ENCODE measurements at places on chromosomes 16 and 17.

DNA sequence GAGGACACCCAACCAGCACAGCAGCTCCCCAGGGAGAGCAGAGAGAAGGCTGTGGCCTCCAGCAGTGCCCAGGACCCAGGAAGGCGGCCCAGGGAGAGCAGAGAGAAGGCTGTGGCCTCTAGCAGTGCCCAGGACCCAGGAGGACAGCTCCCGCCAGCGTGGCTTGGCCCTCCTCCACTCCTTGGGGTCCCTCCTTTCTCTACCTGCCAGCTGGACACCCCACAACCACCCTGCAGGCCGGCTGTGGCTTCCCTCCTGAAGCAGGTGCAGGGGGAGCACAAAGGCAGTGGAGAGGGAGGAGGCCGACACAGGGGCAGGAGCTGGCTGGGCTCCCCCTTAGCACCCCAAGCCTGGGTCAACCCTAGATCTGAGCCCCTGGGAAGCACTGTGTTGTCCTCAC, 54.1 kb upstream of the FASN start:
- no peak for ATAC-seq

- no peak for ATAC-seq
Measured at GRCh38 chr16:85457366-85457765, 155.8 kb upstream of the GSE1 start.

DNA sequence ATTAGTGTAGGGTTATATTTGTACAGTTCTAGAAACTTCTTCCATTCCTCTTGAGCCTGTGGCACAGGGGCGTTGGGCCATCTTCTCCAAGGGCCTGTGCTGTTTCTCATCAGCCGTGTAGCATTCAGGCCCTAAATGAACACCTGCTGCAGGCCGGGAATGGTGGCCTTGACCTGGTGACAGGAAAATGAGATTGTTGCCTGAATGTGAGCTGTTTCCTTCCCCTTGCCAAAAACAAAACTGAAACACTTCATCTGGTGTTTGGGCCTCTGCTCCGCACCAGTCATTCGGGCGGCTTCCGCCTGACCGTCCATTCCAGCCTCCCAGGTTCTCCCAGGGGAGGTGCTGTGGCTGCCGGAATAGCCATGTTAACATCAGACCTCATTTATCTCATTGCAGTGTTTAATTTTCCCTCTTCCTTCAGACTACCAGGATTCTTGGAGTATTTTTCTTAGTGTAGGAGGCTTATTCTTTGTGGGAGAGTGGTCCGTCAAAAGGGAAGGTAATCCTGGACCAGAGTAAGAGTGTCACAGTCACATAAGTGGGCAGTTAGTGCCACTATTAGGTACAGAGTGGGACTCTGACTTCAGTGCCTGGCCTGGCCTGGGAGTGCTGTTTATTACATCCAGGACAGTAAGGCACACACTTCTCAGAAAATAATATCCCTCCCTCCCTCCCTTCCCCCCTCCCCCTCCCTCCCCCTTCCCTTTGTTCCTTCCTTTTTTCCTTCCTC, 61.9 kb downstream of the WWP2 start:
- no peak for ATAC-seq

DNA sequence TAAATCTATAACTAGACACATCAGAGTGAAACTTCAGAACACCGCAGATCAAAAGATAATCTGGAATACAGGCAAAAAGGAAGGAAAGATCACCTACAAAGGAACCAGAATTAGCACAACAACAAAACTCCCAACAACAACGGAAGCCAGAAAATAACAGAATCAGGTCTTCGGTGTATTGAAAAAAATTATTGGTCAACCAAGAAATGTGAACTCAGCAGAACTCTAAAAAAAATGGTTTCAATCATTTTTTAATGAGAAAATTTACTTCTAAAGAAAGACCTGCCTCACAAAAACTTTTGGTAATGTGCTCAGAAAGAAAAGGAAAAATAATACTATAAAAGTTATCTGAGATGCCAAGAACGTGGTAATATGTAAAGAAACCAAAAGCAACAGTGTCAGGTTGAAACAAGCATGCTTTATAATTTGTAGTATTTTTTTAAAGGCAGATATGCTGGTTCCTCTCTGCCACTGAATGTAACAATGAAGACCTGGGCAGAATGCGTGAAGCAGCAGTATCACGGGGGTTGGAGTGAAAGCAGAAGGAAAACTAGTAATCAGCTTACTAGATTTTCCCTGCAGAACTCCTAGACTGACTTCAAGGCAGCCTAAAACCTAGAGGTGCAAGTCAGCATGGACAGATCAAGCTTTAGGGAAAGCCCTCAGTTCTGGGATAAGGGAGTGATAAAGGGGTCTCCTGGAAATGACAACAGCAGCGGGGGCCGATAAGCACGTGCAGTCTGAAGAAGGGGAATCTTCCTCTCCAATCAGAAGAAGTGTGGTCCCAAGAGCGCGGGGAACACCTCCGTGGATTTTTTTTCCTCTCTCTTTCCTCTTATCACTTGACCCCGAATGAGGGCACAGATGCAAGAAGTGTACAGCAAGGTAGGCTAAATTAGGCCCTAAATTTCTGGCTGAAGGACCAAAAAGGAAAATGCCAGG, 80.9 kb upstream of the TEKT1 start:
- ATAC-seq = no peak

DNA sequence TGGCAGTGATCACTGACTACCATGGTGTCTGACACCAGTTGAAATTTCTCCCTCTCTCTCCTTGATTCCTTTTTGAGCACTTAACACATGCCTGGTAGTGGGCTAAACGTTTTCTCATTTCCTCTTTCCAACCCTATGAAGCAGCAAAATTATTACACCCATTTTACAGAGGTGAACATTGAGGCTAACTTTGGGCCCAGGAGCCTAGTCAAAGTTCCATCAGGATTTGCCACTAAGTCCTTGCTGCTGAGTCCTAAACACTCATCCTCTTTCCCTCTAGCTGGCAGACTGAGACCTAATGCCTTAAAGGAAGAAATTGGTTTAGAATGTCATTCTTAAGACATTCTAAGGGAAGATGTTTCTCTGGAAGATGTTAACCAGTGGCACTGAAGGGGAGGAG, 74.7 kb upstream of the IRX3 start:
- ATAC-seq = no peak

DNA sequence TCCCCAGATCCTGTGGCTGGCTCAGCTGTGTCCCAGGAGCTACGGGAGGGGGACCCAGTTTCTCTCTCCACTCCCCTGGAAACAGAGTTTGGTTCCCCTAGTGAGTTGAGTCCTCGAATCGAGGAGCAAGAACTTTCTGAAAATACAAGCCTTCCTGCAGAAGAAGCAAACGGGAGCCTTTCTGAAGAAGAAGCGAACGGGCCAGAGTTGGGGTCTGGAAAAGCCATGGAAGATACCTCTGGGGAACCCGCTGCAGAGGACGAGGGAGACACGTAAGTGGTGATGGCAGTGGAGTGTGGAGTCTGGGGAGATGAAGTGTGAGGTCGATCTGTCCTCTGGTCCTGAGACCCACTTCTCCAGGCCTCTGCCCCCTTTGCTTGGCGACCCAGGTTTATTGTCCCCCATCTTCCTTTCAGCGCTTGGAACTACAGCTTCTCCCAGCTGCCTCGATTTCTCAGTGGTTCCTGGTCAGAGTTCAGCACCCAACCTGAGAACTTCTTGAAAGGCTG, 585 bp downstream of the WRAP53 start:
- no peak for ATAC-seq

DNA sequence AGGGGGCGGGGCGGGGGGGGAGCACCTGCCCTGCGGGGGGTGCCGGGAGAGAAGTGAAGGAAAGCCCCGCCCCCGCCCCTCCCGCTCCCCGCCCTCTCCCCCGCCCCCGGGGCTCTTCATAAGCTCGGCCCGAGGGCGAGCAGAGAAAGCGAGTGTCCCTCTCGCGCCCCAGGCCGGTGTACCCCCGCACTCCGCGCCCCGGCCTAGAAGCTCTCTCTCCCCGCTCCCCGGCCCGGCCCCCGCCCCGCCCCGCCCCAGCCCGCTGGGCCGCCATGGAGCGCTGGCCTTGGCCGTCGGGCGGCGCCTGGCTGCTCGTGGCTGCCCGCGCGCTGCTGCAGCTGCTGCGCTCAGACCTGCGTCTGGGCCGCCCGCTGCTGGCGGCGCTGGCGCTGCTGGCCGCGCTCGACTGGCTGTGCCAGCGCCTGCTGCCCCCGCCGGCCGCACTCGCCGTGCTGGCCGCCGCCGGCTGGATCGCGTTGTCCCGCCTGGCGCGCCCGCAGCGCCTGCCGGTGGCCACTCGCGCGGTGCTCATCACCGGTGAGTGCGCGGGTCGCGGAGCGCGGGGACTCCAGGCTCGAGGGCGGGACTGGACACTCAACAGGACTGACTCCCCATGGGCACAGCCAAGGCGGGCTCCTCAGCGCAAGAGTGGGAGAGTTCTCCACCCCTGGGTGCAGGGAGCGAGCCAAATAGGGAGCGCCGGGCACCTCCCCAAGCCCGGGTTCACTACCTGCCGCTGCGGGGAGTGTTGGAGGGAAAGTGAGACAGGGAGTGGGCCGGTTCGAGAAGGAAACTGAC, at the start of gene HSD11B2:
TSS of gene HSD11B2 (plus strand) at position 145 of the 798 bp plus-strand sequence. CDS start at position 273, 128 bp downstream.
- peak; percentile 72 for ATAC-seq

- ATAC-seq = no peak
Measured at GRCh38 chr16:64362193-64362592, 759.7 kb downstream of the CDH11 start.

DNA sequence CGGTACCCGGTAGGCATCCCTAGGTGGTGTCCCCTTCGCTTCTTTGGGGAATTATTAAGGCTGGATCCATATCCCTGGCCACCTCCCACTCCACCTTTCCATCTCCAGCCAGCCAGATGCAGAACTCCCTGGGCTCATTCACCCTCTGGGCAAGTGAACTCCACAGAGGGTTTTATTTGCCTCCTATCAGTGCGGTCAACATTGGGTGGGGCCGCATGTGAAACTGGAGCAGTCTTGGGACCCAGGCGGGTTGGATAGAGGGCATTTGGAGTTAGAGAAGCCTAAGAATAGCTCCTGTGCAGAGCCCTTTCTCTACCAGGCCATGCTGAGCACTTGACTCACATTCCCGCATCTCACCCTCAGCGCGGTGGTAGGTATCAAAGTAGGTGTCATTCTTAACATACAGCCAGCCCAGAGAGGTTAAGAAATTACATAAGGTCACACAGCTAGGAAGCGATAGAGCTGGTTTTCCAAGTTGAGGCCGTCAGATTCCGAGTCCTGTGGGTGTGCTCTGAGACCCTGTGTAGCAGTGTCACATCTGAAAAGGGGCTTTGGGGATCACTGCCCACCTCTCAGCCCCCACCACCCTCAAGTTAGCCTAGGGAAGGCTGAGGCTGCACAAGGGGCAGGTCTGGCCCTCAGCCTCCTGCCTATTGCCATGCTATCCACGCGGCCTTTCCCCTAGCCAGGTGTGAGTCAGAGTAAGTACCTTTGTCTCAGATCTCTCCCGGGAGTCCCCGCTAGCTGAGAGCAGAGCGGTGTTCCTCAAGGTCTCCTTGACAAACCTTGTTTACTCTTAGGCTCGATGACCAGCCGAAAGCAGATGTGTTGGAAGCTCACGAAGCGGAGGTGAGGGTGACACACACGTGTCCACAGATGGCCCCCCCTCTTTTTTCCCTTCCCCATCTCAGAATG, 26.9 kb upstream of the LGALS9 start:
- ATAC-seq = no peak

GRCh38 chr16:31063495-31063842, 10.6 kb downstream of the ZNF668 start:
- no peak for ATAC-seq

DNA sequence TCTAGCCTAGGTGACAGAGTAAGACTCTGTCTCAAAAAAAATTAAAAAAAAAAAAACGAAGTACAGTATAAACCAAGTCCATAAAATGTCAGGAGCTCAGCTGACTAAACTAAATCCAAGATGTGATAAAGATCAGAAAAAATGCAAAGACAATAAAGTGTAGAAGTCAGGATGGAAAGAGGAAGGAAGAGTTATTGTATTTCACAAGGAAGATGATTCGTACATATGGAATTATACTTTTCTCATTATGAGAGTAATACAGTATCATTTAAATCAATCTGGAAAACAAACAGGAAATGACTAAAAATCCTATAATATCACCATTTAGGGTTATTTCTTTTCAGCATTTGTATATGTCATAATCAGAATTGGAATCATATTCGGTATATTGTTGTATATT, 11.4 kb upstream of the APOH start:
- ATAC-seq = no peak

DNA sequence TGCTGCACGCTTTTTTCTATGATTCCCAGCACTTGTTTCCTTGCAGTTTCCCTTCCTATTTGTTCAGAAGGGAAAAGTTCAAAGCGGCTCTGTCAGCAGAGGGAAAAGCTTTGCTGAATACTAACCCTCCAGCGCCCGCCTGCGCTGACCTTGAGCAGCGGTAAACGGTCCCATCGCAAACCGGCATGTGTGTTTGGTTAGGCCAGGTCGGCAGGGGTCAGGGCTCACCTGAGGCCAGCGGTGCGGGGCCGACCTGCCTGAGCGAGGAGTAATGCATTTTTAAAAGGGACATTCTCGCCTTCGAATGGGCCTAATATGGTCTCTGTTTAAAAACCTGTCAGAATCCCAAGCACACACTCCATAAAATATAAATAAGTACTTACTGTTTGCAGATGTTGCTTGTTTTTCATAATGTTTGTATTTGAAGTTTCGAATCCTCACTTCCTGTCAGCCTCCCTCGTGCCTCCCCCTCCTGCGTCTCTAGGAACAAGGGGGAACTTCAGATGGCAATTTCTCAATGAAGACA, 110.1 kb downstream of the IRX3 start:
- no peak for ATAC-seq

DNA sequence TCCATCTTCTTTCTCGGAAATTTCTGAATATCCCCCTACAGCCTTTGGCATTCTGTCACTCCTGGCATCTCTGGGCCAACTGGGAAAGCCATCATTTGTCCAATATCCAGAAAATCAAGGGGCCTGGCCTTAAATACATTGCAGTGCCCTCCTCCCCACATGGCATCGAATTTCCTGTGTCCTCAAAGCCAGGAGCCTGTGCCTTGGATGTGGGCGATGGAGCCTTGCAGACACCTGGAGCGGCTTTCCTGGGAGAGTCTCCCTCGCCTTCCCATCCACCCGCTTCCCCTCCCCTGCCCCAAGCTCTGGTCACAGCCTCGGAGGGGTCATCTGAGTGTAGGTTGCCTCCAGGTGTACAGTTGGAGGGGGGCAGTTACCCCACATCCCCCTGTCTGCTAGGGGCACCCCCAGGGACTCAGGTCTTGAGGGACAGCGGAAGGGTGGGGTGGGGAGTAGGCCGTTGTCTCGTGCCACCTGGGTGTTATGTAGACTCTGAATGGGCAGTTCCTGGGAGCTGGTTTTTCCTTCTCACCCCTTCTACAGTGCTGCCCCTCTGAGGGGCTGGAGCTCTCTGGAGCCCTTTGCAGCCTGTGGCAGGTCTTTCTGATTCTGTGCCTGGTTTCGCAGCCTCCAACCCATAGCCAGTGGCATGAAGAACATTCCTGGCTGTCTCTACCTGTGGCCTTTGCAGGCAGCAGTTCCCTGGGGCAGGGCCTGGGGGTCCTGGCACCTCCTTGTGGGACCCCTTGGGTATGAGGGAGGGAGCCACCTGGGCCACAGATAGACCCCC, 239.8 kb downstream of the SEC14L1 start:
- no peak for ATAC-seq

GRCh38 chr16:51538707-51539498, 387.8 kb upstream of the SALL1 start:
- ATAC-seq = no peak

GRCh38 chr16:87744750-87745514, 20.9 kb downstream of the KLHDC4 start:
- ATAC-seq = no peak

Data from activated T-helper 17 cell treated with anti-CD3 and anti-CD28 coated beads, Interleukin-2, amount 50 U/mL, for 72 hours (primary cell).